ENCODE measurements at places on chromosomes 1 and 21.

DNA sequence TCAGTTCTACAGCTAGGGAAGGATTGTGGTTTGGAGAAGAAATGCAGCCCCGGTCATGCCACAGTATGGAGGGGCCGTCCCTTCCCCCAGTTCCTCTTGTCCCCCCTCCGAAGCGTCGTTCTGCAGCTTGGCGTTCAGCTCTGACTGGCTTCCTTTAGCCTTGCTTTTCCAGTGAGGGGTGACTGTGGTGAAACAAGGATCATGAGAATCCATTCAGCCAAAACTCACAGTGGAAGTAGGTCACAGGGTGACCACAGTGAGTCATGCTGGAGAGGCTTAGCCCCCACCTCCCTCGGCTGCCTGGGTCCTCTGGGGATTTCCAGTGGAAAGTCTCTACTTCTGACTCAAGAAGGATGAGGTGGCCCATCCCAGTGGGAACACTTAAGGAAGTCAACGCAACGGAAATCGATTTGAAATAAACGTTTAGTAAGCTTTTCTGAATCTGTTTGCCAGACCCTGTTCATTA lies 37.3 kb upstream of the COL6A2 start:
- DNase-seq, result peak; percentile 99

DNA sequence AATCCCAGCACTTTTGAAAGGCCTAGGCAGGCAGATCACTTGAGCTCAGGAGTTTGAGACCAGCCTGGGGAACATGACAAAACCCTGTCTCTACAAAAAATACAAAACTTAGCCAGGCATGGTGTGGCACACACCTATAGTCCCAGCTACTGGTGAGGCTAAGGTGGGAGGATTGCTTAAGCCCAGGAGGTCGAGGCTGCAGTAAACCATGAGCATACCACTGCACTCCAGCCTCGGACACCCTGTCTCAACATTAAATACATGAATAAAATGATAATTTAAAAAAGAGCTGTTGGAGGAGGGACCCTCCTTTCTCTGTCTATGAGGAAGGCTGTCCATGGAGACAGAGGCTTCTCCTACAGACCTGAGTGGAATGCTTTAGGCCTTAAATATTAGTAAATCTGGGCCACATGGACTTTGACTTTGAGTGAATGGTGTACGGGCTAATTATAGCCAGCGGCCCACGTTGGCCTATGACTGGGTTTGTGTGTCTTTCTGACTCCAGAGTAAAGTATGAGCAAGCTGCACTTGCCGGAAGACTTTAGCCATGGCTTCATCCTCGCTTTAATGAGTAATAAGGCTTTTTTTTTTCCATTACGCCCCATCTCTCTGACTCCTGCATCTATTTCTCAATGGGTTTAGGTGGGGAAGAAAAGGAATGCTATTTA lies 21.3 kb downstream of the RAB3B start:
- DNase-seq, result peak; percentile 98

DNA sequence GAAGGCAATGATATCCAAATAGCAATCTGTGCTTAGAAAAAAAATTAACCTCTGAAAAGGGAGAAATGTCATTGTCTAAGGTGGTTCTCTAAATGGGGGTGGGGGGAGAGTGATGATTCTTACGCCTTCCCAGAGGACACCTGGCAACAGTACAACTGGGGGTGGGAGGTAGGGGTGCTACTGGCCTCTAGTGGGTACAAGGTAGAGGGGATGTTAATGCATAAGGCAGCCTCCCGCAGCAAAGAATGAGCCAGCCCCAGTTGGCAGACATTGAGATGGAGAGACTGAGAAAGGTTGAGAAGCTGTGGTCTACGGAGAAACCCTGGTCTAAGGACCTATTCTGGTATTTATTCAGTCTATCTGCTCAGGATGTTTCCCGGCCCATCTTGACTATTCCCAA lies 472.2 kb upstream of the RUNX1 start:
- DNase-seq, result no peak

DNA sequence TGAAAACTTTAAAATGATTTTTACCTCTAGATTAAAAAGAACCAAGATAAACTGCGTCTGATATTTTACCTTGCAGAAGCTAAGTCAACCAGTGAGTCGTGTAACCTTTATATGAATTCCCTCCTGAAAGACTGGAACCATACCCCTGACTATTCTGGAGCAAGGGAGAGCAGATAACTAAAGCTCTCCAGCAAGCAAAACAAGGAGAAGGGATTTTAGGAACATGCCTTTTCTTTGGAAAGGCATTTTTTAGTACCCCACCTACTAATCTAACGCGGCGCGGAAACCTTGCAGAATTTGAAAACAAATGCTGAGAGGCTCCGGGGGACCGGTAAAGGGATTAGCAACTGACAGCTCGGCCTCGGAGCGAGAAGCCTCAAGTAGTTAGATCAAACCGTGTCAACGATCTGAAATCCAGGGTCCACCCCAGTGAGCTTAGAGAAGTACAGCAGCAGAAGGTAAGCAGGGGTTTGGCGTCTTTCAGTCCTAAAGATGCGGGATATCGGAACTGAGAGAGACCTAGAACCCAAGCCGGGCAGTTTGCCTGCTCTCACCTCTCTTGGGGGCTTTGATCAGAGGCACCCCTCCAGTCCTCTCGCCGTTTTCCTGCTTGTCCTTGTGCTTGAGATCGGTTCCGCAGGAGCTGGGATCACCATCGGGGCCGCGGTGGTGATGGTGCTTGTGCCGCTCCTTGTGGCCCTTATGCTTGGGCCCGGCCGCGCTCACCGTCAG lies 954 bp downstream of the RSBN1 start:
- peak; percentile 48 for DNase-seq

- DNase-seq, result no peak
Observed at GRCh38 chr21:17789069-17789468, 30.1 kb downstream of the C21orf91 start.

GRCh38 chr1:242692988-242693387 lies 168.5 kb upstream of the PLD5 start:
- DNase-seq, result no peak

GRCh38 chr1:90114521-90115141 lies 119.7 kb downstream of the ZNF326 start:
- DNase-seq, result peak; percentile 66

DNA sequence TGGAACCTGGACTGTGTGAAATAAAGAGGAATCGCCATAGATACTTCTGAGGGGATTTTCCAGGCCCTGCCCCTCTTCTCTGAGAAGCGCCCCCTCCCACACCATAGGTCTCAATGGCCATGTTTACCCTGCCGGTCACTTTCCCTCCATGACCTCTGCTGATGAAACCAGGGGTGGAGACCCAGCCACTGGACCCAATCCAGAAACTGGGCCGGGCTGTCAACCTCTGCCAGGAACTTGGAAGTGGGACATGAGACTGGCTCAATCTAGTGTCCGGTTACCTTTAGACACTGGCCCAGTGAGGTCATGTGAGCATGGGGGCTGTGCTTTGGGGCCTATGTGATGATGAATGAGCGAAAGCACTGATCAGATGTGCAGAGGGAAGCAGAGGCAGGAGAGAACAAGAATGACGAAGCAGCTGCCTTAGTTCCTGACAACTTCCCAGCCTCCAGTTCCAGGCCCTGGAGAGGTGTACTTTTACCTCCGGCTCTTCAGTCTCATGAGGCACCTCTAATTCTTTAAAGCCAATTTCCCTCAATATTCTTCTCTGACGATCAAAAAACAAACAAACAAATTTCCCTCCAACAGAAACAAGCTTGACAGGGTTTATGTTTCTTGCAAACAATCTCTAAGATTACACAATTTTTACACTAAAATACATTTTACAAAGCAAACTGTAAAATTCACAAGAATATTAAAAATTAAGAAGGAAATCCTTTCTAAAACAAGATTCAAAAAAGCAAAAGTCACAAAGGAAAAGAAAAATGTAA lies 4.9 kb downstream of the ASAP3 start:
- peak; percentile 31 for DNase-seq

DNA sequence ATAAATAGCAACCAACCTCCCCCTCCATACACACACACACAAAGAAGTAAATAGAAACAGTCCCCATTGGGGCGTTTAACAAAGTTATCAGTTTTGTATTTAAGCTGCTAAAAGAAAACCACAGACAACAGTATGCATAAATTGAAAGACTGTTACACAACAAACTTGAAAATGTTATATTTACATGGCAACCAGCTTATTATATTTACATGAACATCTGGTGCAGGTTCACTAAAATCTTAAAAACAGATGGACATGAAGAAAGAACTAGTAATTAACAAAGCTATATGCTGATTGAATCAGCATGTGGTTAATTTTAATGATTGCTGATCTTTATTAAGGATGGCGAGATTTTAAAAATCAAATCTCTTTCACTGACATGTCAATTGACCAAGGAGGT lies 384.7 kb downstream of the LRRIQ3 start:
- no peak for DNase-seq

GRCh38 chr1:168821434-168821833 lies 92.4 kb upstream of the DPT start:
- no peak for DNase-seq

- no peak for DNase-seq
Observed at GRCh38 chr1:202056644-202057334, 46.4 kb downstream of the ELF3 start.

DNA sequence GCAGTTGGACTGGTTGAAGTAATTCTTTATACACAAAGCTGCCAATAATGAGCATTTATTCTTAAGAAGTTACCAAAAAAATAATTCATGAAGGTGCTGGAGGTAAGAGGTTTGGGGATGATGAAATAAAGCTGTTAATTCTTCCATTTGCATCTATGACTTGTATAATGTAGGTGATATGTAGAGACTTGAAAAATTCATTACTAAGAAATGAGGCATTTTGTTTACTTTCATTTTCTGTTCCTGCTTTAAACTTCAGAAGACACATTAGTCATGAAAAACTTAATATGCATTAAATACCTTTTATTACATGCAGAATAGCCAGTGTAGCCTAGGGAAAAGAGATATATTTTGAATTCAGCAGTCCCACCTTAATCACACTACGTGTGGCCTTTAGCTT lies 214.2 kb downstream of the SLC44A5 start:
- no peak for DNase-seq

DNA sequence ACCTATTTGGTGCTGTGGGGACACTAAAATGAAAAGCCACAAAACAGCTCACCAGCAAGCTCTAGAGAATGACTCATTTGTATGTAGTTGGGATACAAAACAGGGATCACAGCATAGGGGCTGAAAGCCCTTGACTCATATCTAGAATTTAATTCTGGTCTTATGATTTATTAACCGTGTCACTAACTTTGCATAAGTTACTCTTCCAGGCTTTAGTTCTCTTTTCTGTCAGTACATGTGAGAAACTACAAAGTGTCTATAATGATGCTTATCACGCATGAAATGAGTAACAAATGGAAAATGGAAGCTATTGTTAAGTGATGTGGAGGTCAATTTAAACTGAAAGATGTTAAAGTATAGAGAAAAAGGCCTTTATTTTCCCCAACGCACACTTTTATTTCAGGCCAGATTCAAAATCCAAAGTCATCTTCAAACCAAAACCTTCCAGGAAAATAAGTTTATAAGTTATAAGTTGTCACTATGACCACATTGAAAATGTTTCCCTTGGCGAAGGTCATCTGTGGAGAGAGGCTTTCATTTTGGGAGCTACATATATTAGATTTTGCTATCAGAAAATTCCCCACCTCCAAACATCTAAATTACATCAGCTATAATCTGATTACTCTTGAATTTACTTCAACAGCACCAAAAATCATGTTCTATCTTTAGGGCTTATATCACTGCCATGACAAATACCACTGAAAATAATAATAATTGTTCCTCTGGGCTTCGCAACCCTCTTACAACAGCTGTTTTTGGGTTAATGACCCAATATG lies 430.5 kb downstream of the MRPL39 start:
- peak; percentile 61 for DNase-seq

GRCh38 chr1:229339520-229339919 lies 3.3 kb downstream of the CCSAP start:
- DNase-seq, result no peak

- no peak for DNase-seq
Observed at GRCh38 chr1:244954359-244954758, 90.0 kb upstream of the HNRNPU start.

DNA sequence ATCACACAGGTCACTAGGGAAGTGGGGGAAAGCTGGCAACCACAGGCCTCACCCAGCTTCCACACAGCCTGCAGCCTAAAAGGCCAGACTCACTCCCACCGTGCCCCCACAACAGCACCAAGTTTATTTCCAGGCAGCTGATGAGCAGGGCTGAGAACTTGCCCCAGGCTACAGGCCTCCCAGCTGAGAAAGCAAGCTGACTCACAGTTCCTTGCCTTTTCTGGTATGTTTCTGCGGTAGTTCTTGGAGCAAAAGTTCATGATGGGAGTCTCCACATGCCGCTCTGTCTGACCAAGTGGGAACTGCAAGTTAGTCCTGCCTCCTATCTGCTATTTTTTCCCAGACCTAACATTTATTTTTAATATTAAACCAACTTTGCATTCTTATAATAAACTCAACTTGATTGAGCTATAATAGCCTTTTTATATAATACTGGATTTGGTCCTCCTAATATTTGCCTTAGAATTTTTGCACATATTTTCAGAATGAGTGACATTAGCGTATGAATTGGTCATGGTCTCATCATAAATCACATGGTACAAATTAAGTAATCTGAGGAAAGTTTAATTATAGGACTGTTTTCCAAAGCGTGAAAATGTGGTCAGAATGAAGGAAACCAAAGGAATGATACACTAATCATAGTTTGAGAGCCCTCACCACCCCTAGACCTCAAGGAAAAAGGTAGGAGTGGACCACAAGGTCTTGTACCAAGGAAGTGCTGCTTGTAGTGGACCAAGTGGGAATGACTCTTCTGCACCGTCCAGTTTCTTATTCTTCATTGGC lies 30.7 kb downstream of the RPAP2 start:
- DNase-seq, result peak; percentile 98

DNA sequence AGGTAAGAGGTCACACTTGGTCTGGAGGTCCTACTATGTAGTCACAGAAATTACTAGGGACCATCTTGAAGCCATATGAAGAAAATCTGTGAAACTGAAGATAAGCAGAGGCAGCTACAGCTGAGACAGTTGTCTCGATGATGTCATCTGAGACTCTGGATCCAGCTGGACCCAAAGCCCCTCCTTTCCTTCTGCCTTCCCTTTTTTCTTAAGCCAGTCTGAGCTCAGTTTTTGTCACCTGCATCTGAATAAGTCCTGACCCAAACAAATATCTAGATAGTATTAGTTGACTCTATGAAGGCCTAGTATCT lies 143.3 kb downstream of the ETS2 start:
- DNase-seq, result no peak

DNA sequence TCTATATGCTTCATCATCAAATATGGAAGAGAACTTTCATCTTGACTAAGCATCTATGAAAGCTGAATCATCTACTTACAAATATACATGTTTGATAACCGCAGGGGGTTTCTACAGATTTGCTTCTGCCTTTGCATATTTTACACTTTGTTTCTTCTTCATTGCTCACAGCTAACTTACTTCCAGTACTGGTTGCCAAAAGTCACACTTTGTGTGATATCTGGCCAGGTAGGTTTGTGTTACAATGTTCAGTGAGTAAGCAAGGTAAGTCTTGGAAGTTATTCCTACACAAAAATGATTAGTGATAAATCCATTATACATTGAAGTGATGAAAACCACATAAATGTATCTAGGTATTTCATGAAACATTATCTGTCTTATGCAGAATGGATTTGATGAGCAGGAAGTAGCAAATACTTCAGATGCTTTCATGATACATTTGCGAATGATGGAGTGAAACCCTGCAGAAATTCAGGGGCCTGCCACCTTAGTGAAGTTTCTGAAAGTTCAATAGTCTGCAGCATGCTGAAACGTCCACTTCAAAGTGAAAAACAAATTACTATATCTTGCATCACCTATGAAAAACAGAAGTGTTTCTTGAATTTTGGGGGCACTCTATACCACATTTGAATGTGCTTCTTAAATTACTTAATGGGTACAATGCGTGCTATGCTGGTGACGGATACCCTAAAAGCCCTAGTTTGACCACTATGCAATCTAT lies 187.3 kb downstream of the ATP6V1G3 start:
- DNase-seq, result no peak

GRCh38 chr1:64019818-64020217 lies 183.6 kb upstream of the UBE2U start:
- peak; percentile 32 for DNase-seq
